ENCODE measurements at places on chromosomes 2 and 18.

DNA sequence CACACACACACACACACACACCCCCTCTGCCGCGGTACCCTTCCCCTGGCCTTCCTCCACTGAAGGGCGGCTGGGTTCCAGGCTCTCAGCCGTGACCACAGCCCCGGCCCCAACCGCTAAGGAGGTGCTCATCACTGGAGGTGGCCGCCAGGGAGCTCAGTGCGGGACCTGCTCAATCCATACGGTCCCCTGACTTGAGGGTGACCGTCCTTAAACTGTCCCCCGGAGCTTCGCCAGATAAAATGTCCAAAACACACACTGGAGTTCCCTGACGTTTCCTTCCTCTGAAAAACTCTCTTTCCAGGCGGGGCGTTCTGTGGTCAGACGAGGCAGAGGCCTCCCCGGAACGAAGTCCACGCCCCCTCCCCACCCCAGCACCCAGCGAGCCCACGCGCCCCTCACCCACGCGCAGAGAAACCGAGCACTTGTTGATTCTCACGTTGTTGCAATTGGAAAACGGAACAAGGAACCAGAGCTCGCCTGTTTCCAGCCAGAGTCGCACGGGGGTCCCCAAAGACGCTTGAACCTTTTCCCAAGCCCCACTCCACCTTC, 1.4 kb downstream of the MBP start:
- DNase-seq: no peak

DNA sequence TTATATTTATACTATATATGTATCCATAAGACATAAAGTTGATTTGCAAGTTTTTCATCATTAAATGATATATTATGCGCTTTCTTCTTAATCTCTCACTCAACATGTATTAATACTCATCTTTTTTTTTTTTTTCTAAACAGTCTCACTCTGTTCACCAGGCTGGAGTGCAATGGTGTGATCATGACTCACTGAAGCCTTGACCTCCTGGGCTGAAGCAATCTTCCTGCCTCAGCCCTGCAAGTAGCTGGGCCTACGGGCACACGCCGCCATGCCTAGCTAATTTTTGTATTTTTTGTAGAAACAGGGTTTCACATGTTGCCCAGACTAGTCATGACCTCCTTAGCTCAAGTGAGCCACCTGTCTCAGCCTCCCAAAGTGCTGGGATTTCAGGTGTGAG, 51.4 kb upstream of the MAP4K3 start:
- no peak for DNase-seq

- no peak for DNase-seq
Measured at GRCh38 chr18:76518860-76519538, 24.0 kb upstream of the ZNF516 start.

DNA sequence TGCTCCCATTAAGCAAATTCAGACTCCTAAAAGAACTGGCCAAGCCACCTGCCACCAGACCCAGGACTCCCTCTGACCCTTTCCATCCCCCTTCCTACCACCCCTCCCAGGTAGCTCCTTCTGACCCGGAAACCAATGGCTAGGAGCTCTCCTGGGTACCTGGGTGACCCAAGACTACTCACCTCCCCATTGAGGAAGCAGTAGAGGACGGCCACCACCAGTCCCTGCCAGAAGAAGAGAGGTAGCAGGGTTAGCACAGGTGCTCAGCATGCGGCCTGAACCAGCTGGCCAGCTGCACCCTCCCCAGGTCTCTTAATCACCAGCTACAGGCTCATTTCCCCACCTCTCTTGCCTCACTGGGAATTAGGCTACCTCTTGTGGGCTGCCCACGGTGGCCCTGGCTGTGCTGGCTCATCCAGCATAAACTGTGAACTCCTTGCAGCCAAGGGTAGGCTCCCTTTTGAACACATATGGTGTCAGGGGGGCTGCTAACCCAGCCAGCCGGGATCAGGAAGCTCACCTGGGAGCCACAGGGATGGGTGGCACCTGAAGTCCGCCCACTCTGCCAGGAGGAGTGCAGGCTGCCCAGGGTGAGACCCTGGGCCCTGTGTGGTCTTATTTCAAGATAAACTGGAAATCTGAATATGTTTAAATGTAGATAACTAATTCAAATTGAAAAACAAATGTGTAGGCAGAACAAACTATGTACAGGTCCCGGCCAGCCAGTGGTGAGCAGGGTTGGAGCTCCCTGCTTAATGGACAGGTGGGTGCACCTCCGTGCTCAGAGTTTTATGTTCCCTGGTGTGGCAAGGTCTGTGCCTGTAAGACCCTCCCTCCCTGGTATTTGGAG, 9.9 kb downstream of the TMEM37 start:
- DNase-seq: no peak

DNA sequence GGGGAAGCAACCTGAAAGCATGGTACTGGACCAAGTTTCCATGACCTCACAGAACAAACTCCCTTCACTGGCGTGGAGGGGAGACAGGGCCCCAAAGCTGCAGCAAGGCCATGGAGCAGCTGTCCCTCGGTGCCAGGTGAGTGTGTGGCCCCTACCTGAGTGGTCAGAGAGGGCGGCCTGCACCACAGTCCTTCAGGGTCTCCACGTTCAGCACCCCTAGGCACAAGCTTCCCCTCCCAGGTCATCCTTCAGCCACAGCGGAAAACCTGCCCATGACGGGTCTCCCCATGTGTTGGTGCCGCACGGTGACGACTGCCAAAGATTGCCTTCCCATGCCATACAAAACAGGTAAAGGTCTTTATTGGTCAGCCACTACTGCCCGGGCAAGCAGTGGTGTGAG, 201.6 kb downstream of the MGAT5 start:
- no peak for DNase-seq

- no peak for DNase-seq
Measured at GRCh38 chr2:71216501-71216900, 10.4 kb downstream of the PAIP2B start.

DNA sequence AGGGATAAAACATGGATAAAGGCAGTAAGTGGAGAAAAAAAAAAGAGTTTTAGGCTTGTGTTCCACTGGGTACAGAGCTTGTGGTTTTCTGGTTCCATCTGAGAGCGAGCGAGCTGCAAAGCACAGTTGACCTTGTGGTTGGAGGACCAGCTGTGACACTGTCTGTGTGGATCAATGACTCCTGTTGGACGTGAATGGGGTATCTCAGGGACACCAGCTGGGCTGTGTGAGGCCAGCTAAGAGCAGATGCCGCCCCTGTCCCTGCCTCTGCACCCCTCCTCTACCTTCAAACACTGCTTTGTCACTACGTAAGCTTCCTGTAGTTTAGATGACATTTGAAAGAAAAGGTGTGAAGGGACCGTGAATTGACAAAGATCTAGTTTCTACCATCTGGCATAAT, 67.8 kb downstream of the QPCT start:
- no peak for DNase-seq

DNA sequence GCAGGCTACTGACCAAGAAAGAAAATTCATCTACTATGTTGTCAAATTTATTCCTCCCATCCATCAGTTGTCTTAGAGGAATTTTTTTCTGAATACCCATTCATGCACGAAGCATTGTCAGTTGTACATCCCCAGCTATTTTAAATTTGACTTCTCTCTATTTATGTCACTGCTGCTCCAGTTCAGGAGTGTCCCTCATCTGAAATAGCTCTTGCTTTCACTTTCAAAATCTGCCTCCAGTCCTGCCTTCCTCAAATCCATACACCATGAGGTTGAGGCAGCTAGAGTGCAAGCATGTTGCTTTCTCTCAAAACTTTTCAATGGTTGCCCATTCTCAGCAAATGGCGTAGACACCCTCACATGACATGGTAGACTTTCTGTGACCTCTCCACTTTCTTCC, 335.4 kb upstream of the CDH2 start:
- no peak for DNase-seq

GRCh38 chr2:130332271-130333073, 10.2 kb upstream of the IMP4 start:
- DNase-seq: peak; percentile 47

GRCh38 chr2:137181370-137181769, 416.0 kb downstream of the THSD7B start:
- no peak for DNase-seq

- DNase-seq: no peak
Measured at GRCh38 chr2:60379684-60380083, 173.8 kb downstream of the BCL11A start.

GRCh38 chr2:172978063-172978383, 97.6 kb upstream of the MAP3K20 start:
- no peak for DNase-seq

DNA sequence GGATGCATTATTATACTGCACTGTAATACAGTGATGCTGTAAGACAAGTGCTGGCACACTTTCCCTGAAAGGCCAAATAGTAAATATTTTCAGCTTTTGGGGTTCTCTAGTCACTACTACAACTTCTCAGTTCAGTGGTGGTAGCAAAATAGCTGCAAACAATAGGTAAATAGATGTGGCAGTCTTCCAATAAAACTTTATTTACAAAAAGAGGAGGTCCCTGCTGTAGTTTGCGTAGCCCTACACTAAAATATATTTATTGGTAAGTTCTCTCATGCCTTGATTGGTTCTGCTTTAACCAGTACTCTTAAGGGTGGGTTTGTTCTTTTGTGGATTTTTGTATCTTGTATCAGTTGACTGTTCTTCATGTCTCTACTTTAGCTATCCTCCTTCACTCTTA, 7.8 kb downstream of the GLS start:
- DNase-seq: no peak

DNA sequence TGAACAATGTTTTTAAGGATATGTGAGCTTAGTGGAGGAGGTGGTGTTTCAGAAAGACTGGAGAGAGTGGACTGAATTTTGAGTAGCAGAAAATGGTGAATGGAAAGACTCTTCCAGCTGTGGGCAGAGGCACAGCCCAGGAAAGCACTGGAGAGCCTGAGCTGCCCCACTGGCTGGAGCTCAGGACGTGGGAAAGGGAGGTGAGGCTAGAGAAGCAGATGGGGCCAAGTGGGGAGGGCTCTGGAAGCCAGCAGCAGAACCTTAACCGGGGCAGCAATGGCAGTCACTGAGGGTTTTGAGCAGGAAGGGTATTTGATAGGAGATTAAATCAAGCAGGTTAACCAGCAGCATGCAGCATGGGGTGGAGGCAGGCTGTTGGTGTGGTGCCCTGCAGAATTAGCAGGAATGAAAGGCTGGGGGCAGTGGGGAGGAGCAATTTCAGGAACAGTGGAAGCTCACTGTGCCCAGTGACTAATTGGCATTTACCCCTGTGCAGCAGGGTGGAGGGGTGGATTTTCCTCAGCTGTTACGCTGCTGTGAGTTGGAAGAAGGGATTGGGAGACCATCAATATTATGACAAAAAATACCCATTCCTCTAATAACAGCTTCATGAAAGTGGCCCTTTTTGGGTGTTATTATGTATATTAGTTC, 136.2 kb downstream of the CERS6 start:
- DNase-seq: no peak

DNA sequence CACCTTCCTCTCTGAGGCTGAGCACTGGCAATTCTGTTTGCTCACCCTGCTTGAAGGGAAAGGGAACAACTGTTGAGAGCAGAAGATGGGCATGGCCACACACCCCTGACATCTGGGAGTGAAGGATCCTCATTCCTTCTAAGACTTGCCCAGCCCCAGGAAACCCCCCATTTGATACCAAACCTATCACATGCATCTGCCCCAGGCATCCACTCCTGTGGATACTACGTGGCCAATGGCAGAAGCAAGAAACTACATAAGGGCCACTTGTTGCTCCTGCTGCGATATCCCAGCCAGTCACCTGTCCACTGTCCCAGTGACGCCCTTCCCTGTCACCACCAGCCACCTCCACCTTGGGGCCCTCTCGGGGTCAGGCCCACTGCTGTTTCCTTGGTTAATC, 185.2 kb downstream of the SMAD2 start:
- DNase-seq: no peak

DNA sequence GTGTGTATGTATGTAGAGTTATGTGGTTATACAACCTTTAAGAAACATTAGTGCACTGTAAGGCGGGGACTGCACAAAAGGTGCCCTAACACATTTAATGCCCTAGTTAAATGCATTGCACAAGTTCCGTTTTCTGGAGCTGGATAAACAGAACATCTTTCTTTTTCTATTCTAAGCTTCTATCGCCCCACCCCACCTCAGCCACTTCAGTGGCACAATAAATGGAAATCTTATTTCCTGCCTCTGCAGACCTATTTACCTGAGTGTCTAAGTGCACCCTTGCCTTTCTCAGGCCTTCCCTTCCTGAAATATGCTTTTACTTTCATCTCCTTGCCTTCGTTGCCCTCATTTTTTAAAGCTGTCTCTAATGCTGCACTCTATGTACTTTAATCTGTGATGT, 123.5 kb downstream of the TANC1 start:
- no peak for DNase-seq
